ENCODE measurements at places on chromosomes 11 and 22.

GRCh38 chr11:111402411-111402810, 23.3 kb upstream of the POU2AF1 start:
- DNase-seq, result no peak

GRCh38 chr11:70883973-70884623, 368.3 kb downstream of the SHANK2 start:
- DNase-seq, result no peak

GRCh38 chr22:49873228-49873940, 19.7 kb downstream of the ZBED4 start:
- DNase-seq, result no peak

DNA sequence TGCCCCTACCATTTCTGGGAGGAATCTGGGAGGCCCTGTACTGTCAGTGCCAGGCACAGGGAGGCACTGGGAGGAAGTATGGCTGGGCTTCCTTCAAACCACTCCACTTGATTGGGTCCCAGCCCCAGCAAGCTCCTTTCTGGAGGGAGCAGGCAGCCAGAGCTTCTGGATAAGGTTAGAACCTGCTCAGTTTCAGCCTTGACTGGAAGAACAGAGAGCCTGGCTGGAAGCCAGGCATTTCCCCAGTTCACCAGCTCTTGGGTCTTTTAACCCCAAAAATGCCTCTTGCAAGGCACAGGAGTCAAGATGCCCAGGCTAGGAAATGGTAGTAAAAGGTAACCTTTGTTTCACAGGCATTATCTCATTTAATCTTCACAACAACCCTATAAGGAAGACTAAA, 9.0 kb upstream of the KCTD14 start:
- DNase-seq, result no peak

- no peak for DNase-seq
Measured at GRCh38 chr11:73217131-73217809, 811 bp upstream of the P2RY2 start.

GRCh38 chr22:46661221-46661851, 41.1 kb downstream of the GRAMD4 start:
- DNase-seq, result no peak

DNA sequence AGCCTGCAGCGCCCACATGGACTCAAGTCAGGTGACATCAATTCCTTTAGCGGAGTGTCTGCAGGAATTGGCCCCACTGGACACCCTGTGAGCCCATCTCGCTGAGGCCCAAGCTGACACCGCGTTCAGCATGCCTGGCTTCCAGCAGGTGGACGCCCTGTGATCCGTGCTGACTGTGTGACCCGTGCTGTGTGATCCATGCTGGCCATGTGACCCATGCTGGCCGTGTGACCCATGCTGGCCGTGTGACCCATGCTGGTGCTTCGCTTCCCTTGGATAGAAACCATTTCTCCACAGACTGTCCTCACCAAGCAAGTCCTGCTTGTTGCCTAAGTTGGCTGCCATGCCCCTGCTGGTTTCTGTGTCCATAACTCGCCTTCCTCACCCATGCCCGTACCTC, 392.1 kb downstream of the BRD1 start:
- no peak for DNase-seq

- DNase-seq, result no peak
Measured at GRCh38 chr11:1472180-1473005, 14.2 kb downstream of the MOB2 start.

DNA sequence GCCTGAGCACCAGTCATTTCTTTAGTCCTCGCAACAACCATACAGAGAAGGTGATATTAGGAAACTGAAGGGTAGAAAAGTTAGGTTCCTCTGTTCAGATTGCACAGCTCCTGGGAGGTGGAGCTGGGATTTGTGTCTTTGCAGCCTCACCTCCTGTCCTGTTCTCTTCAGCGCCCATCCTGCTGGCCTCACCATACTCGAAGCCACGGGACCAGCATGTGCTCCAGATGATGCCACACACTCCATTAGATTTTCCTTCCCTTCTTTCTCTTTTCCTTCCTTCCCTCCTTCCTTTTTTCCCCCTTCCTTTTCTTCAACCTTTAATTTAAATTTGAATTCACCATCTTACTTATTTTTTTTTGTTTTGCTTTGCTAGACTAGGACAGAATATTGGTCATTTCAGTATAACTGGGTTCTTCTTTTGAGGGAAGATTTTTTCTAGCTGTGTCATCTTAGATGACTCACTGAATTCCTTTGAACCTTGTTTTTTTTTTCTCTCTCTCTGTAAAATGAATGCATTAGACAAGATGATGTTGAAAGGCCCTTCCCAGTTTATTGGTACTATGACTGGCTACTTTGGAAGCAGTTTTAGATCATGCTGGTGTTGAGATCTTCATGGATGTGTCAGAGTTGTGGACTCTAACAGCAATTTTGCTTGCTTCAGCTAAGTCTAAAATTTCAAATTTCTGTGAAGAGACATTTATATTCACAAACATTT, 662.5 kb upstream of the TENM4 start:
- no peak for DNase-seq
